Osteoblast (primary cell): ENCODE measurements at places on chromosomes 3 and 15. TPM values are rescaled to one million over a fixed set of nuclear protein-coding genes. Genes with fewer than 3 reads are reported as not detected.

DNA sequence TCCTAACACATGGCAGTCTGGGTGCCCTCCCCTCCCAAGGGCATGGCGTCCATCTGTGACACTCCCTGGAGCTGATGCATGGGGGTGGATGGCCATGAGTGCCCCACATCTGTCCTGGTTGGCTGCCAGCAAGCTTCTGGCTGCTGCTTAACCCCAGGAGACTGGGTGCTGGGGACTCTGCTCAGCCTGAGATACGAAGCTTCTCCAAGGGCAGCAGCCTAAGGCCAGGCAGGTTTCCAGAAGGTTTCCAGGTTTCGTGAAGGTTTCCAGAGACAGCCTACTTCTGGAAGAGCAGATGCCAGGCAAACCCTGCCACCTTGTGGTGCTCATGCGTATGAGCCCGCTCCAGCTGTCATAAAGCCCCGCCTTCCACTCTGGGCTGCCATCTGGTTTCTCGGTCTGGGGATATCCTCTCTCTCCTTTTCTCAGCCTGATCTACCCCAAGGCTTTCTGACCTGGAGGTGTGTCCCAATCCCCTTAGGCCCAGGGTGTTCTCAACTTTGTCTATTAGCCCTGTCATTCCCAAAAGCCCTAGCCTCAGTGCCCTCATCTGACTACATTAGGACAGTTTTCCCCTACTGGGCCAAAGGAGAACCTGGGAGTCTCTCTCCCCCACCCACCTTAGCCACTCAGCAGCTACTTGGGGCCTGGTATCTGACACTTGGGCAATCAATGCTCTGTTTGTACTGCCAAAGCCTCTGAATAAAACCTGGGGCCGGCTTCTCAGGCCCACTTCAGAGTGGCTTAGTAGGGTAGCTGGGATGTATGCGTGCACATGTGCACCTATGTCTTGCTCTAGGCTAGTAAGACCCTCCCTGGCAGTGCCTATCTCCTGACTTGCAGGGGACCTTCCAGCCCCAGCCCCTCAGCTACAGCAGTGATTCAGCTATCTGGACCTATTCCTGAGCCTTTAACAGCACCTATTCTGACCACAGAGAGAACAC, 12.0 kb downstream of the MRPL46 start:
- DNase-seq: peak; percentile 93

GRCh38 chr3:156726456-156726855, 52.1 kb downstream of the TIPARP start:
- DNase-seq: no peak

GRCh38 chr3:72738752-72739530, 109.3 kb downstream of the SHQ1 start:
- DNase-seq: peak; percentile 86

DNA sequence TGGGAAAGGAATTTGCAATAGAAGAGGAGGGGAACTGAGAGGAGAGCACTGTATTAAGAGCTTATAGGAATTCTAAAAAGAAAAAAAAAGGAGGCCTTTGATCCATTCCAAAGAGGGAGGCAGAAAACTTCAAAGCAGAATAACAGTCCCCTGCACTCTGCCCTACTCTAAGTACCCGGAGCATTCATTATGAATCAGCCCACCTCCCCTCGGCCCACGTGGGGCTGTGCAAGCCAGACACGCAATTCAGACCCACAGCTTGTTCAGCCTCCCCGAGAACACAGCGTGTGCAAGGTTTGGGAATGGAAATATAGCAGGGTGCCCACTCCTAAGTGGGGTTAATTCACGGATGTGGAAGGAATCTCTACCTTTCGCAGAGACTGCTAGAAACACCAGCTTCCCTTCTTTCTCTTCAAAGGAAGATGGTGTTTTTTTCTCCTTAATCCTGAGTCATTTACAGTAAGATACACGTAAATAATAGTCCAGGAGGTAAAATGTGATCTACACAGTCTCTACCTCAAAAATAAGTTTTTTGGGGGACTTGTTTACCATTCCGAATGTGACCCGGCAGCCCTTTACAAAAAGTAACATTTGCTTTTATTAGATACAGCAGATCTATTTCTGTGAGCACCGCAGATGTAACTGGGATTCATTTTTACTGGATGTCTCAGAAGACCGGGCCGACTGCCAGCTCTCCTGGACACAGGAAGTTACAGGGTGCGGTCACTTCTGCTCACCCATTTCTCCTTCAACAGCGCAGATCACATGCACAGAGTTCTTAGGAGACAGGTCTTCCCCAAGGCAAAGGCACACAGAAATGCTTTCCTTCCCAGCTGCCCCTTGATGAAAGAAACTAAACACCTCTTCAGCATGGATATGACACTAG, 768.5 kb upstream of the CFAP20DC start:
- DNase-seq: peak; percentile 59

GRCh38 chr3:47370887-47371697, 9.7 kb upstream of the PTPN23 start:
- DNase-seq: peak; percentile 81

- no peak for DNase-seq
Observed at GRCh38 chr3:107263269-107264021, 113.8 kb upstream of the CCDC54 start.

DNA sequence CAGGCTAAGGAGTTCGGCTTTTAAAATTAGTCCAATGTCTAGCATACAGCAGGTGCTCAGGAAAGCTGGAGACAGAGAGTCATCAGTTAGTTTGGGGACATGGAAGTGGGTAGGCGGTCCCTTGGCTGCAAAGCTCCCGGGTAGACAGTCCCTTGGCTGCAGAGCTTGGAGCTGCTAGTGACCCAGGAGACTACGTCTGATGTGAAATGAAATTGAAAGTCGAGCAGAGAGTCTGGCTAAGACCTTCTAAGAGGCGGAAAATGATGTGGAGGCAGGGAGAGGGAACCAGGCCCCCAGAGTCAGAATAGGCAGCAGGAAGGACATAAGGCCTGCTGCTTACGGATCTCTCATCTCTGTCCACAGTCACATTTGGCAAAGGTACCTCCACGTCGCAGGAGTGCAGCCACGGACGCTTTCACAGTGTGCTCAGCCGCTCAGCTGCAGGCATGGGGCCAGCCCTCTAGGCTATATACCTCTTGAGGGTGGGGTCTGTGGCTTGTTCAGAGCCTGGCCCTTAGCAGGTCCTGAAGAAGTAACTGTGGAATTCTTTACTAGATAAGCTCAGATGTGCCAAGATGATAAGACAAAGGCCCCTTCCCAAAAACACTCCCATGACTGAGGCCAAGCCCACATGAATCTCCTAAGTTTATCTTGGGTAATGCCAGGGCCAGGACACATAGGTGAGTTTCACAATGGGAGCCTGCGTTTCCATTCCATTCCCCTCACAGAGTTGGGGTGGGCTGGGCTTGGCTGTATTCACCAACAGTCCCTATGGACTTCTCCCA, 131.7 kb downstream of the XXYLT1 start:
- DNase-seq: peak; percentile 22

DNA sequence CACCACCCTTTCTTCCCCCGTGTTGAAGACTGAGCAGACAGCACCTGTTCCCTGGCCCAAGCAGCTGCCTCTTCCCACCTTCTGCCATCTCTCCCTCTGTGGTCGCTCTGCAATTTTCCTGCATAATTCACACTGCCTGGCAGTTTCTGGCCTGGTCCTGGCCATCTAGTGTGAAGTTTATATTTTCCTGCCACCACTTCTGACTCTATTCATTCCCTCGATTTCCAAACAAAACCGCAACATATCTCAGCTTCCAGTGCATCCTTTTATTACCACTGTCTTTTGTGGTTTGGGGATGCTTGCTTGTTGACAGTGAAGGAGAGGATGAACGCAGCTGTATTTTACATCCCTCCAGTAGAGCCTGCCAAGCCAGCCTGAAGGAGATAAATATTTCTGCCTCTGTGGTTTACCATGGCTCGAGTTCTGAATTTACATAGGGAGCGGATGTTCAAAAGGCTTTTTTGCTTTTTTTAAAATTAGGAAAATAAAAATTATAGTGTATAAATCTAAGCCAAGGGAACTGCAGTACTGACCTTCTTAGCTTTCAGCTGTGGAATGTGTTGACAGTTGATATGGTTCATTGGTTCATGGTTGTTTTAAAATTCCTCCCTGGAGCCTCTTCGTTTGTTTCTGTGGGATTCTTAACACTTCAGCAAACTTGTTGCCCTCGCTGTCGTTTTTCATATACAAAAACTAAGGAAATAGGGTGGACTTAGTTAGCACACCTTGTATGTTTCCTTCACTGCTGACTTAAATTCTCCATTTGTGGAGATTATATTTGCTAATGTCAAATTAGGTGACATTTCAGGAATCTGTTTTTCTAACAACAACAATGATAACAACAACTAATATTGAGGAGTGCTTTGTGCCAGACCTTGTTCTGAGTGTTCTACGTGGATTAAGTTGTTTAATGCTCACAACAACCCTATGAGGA, 250.5 kb downstream of the ADAMTSL3 start:
- DNase-seq: peak; percentile 22

The FILIP1L gene
- 5.8 and 5.9 TPM in 2 replicates for total RNA-seq

The TNFSF10 gene
- total RNA-seq: 3.5 and 4.0 TPM in 2 replicates

The GOLGA8R gene
- 2.4 and 3.3 TPM in 2 replicates for total RNA-seq

The CYP1A1 gene
- 0.36 TPM in 1 of 2 replicates, not detected in the other for total RNA-seq

The PSMD2 gene
- total RNA-seq: 259 and 301 TPM in 2 replicates

The POLQ gene
- total RNA-seq: 1.4 and 1.5 TPM in 2 replicates

The CADPS gene
- 3.2 TPM in 1 of 2 replicates, not detected in the other for total RNA-seq

The FANCD2OS gene
- total RNA-seq: not detected in 2 replicates
